Mesendoderm (in vitro differentiated cells): ENCODE measurements at places on chromosomes 12 and 14.

- no peak for DNase-seq
- no peaks in the 10 kb centered on the region for H3K36me3 ChIP-seq
- H3K4me3 ChIP-seq = no peak overlapping the region
- no peak overlapping the region for H3K27ac ChIP-seq
These were observed 8.2 kb downstream of the CHST11 start for GRCh38 chr12:104464899-104465298.

DNA sequence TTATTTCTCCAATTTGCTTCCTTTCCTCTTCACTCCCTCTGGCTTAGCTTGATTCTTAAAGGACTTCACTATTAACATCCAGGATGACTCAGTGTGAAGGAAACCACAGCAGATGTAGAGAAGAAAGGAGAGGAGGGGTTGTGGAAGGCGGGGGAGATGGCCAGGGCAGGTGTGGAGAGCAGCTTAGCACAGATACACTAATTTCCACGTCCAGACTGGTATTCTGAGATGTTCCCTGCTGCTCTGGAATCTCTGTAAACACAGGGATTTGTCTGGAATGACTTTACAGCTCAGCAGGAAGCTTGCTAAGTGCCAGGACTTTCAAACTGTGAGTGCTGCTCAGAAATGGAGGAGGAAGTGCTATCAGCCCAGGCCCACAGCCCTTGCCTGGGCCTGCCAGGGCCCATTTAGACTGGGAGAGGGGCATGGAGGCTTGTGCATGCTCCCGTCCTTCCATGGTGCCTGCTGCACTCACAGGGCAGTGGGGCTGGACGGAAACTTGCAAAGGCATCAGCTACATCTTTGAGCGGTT is 202.5 kb upstream of the DDHD1 start:
- H3K4me1 ChIP-seq = peaks cover 15% of the 10 kb centered on the region
- DNase-seq = peak; percentile 100
- no peak overlapping the region for H3K4me3 ChIP-seq
- peak overlapping the region; percentile 95 for H3K27ac ChIP-seq

DNA sequence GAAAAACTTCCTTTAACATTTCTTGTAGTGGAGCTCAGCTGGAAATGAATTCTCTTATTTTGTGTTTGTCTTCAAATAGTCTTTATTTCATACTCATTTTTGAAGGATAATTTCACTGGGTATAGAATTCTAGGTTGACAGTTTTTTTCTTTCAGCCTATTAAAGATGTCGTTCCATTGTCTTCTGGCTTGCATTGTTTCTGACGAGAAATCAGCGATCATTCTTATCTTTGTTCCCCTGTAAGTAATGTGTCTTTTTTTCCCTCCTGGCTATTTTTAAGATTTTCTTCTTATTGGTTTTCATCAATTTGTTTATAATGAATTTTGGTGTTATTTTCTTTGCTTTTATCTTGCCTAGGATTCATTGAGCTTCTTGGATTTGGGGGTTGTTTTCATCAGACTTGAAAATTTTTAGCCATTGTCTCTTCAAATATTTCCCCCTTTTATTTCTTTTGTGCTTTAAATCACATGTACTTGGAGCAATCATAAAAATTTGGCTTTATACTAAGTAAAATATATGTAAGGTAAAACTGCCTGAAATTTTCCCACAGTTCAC is 89.4 kb downstream of the UNC79 start:
- DNase-seq = peak; percentile 45
- no peaks in the 10 kb centered on the region for H3K36me3 ChIP-seq
- no peak overlapping the region for H3K27ac ChIP-seq
- no peak overlapping the region for H3K4me3 ChIP-seq
- H3K4me1 ChIP-seq = no peaks in the 10 kb centered on the region

- no peaks in the 10 kb centered on the region for H3K27me3 ChIP-seq
- no peak for DNase-seq
- no peak overlapping the region for H3K27ac ChIP-seq
- H3K4me1 ChIP-seq = no peaks in the 10 kb centered on the region
- no peaks in the 10 kb centered on the region for H3K36me3 ChIP-seq
These were observed 173.4 kb downstream of the PTPRO start for GRCh38 chr12:15495746-15496145.

DNA sequence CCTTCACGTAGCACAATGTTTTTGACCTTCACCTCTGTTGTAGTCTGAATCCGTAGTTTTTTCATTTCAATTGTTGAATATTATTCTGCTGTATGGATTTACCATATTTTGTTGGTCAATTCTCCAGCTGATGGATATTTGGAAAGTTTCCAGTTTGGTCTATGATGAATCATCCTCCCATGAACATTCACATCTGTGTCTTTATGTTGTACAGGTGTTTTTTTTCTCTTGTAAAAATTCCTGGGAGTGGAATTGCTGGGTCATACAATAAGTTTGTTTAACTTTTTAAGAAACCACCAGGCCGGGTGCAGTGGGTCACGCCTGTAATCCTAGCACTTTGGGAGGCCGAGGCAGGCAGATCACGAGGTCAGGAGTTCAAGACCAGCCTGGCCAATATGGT is 36.7 kb upstream of the GNG2 start:
- H3K27ac ChIP-seq = no peak overlapping the region
- H3K36me3 ChIP-seq = no peaks in the 10 kb centered on the region
- no peak overlapping the region for H3K4me3 ChIP-seq

DNA sequence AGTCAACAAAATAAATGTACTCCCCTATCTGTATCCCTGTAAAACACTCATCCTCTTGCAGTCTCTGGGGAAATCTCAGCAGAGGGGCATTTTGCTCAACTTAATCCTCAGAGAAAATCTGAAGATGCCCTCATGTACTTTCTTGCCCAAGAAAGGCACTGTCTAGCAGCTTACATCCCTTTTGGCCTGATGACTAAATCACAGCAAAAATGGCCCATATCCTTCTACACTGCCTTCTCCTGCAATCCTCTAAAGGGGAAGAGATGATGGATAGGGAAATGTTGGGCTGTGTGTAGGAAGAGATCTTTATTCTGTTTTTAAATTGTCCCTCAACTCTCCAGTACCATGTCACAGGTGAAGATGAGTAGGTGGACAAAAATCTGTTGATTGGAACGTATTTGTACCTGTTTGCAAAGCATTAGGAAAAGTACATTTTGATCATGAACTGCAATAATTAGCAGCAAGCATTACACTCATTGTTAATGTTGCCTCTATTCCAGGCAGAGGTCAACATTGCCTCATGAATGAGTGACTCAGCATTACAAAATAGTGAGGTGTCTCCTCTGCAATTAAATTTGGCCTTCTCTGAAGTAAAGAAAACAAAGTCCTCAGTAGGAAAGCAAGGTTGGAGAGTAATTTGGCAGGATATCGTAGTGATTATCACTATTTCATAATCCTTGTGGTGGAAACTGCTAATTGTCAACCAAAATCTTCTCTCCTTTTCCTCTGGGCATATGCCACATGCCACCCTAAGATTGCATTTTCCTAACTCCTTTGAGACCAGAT is 172.4 kb upstream of the CAND1 start:
- H3K27ac ChIP-seq = no peak overlapping the region
- no peaks in the 10 kb centered on the region for H3K27me3 ChIP-seq
- DNase-seq = peak; percentile 8
- H3K4me3 ChIP-seq = no peak overlapping the region
- H3K36me3 ChIP-seq = no peaks in the 10 kb centered on the region

GRCh38 chr12:29133181-29133580 is 15.9 kb upstream of the FAR2 start:
- peak overlapping the region; percentile 40 for H3K27ac ChIP-seq
- H3K27me3 ChIP-seq = no peaks in the 10 kb centered on the region
- no peak for DNase-seq
- no peaks in the 10 kb centered on the region for H3K36me3 ChIP-seq
- H3K4me3 ChIP-seq = no peak overlapping the region
- no peaks in the 10 kb centered on the region for H3K4me1 ChIP-seq

DNA sequence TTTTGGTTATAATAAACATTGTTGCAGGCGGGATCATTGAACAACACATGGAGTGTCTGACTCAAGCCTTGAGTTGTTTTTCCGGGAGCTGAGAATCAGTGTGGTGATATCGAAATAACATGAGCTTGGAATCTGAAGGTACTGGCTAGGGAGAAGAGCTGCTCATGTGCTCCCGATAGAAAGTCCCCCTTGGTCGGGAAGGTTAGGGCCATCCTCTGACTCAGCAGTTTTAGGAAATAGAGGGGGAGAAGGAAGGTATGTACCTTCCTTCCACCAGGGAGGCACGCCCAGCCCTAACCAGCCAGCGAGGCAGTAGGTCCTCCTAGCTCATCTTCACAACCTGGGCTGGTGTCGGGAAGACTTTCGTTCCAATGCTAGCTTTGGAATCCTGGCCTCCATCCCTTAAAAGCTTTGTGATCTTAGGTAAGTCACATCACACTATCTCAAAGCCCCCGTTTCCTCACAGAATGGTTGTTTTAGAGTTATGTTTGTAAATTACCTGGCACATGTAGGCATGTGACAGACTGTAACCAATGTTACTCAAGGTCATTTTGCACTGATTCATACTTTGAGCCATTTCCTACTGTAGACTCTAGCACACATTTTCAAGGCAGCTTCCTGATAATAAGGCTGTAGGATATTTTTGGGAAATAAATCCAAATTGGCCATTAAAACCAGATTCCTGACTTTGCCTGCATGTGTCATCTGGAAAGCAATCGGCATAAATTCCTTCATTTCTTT is 1.9 kb upstream of the RAB35 start:
- H3K4me3 ChIP-seq = peak overlapping the region; percentile 98
- no peaks in the 10 kb centered on the region for H3K36me3 ChIP-seq
- no peaks in the 10 kb centered on the region for H3K27me3 ChIP-seq
- H3K27ac ChIP-seq = peak overlapping the region; percentile 1
- DNase-seq = peak; percentile 94

- H3K36me3 ChIP-seq = no peaks in the 10 kb centered on the region
- DNase-seq = peak; percentile 97
- no peak within 1 kb of the TSS for H3K27ac ChIP-seq
- H3K4me3 ChIP-seq = peak within 1 kb of the TSS; percentile 84
These were observed at the start of gene LGMN for GRCh38 chr14:92748259-92749016. Gene LGMN, minus strand, starts transcription at chr14:92748627. Its CDS starts 15,841 bp downstream, at chr14:92732786.

DNA sequence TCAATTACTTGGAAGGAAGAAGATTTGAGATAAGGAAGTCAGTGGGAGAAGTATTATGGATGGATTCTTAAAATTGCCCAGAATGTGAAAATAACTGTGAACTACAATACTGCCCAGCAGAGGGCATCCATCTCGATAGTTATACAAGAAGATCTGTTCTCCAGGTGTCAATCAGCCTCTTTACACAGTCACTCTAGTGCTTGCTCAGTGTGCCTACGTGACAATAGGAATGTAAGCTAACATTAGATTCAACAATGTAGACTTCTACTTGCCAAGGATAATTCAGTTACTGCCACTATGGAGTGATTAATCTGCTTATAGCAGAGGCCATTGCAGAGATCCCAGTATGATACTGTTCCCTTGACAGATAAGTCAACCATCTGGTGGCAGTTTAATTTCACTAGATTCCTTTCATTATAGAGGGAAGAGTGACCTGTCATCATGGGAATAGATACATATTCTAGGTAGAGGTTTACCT is 10.6 kb upstream of the MAP4K5 start:
- H3K4me3 ChIP-seq = no peak overlapping the region
- no peaks in the 10 kb centered on the region for H3K36me3 ChIP-seq
- H3K27ac ChIP-seq = no peak overlapping the region
- DNase-seq = peak; percentile 58

- H3K36me3 ChIP-seq = no peaks in the 10 kb centered on the region
- DNase-seq = no peak
- peaks cover 3% of the 10 kb centered on the region for H3K4me1 ChIP-seq
- H3K27ac ChIP-seq = no peak overlapping the region
- H3K27me3 ChIP-seq = no peaks in the 10 kb centered on the region
These were observed 63.8 kb downstream of the MOK start for GRCh38 chr14:102241147-102241546.

GRCh38 chr12:30782316-30783173 is 27.8 kb upstream of the CAPRIN2 start:
- DNase-seq = no peak
- H3K4me3 ChIP-seq = no peak overlapping the region
- no peak overlapping the region for H3K27ac ChIP-seq
- no peaks in the 10 kb centered on the region for H3K4me1 ChIP-seq
- H3K36me3 ChIP-seq = no peaks in the 10 kb centered on the region

DNA sequence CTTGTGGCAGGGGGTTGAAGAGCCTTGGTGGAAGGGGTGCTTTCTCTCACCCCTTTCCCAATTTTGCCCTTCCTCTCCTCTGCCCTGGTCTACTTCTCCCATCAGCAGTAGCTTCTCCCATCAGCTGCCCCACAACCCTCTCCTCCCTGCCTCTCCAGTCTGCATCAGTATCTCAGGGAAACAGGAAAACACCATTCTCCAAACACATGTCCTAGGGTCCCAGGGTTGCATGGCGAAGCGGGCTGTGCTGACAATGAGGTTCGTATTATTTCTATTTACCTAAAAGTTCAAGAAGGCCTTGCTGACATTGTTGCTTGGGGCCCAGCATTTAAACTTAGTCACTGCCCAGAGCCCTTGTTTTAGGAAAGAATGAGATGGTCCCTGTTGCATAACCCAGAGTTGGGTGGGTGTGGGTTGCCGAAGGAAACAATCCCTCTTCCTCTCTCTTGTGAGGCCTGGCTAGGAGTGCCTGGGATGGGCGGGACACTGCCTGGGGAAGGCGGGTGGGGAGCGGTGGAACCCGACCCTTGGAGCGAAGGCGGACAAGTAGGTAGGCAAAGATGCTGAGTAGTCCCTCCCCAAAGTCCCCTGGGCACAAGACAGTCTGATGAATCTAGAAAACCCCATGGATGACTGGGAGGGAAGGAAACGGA is 1.3 kb upstream of the IGFBP6 start:
- no peak overlapping the region for H3K27ac ChIP-seq
- H3K4me1 ChIP-seq = peaks cover 10% of the 10 kb centered on the region
- H3K36me3 ChIP-seq = no peaks in the 10 kb centered on the region
- peak; percentile 54 for DNase-seq
- no peak overlapping the region for H3K4me3 ChIP-seq
- H3K27me3 ChIP-seq = no peaks in the 10 kb centered on the region

- H3K27me3 ChIP-seq = no peaks in the 10 kb centered on the region
- no peaks in the 10 kb centered on the region for H3K4me1 ChIP-seq
- H3K36me3 ChIP-seq = no peaks in the 10 kb centered on the region
- DNase-seq = peak; percentile 9
These were observed 123.5 kb downstream of the SLC41A2 start for GRCh38 chr12:104834607-104835006.

GRCh38 chr14:95651821-95652583 is 34.2 kb upstream of the TCL1B start:
- no peaks in the 10 kb centered on the region for H3K4me1 ChIP-seq
- no peak overlapping the region for H3K27ac ChIP-seq
- DNase-seq = no peak
- H3K27me3 ChIP-seq = no peaks in the 10 kb centered on the region
- no peak overlapping the region for H3K4me3 ChIP-seq

DNA sequence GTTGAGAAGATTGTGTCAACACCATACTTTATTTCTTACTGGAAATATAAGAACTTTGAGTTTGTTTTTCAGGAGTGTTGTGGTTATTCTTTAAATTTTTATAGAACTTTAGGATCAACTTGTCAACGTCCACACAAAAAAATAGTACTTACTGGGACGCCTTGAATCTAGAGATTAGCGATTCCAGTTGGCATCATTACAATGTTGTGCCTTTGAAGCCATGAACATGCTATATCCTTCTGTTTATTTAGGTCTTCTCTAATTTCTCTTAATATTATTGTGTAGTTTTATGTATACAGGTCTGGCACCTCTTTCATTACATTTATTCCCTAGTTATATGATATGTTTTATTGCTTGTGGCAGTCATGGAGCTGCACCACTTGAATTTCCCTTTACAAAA is 320.8 kb upstream of the CCDC196 start:
- no peak for DNase-seq
- no peak overlapping the region for H3K27ac ChIP-seq
- no peak overlapping the region for H3K4me3 ChIP-seq
- H3K27me3 ChIP-seq = no peaks in the 10 kb centered on the region
- no peaks in the 10 kb centered on the region for H3K36me3 ChIP-seq
